Gastrocnemius medialis (tissue), 4 donors: ENCODE measurements at places on chromosomes 6 and 20. TPM values are rescaled to one million over a fixed set of nuclear protein-coding genes. Genes with fewer than 3 reads are reported as not detected.
A peak's percentile ranks its signal among the peaks of the same experiment; 100 is the strongest.

DNA sequence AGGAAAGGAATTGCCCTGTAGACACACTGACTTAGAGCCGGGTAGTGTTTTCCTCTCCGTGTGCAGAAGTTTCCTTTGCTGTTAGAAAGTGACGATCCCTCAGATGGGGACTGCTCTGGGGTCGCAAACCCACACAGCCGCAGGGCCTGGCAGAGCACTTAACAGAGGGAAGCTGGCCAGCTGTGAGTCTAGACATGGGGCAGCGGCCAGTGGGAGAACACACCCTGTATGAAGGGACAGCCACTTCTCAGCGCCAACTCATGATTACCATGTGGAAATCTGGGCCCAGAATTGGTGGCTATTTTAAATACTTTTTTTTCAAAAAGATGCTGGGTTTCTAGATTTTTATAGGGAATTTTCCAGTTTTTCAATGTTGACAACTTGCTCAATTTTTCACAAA, 39.4 kb downstream of the SLC9A8 start:
- no peak overlapping the region for H3K4me3 ChIP-seq
- H3K36me3 ChIP-seq: no peaks in the 10 kb centered on the region
- peak; percentile 67 for DNase-seq
- H3K4me1 ChIP-seq: peaks cover 28% of the 10 kb centered on the region
- H3K27ac ChIP-seq: peak overlapping the region; percentile 81

Gene SMPD2
- 3.9 TPM for total RNA-seq

DNA sequence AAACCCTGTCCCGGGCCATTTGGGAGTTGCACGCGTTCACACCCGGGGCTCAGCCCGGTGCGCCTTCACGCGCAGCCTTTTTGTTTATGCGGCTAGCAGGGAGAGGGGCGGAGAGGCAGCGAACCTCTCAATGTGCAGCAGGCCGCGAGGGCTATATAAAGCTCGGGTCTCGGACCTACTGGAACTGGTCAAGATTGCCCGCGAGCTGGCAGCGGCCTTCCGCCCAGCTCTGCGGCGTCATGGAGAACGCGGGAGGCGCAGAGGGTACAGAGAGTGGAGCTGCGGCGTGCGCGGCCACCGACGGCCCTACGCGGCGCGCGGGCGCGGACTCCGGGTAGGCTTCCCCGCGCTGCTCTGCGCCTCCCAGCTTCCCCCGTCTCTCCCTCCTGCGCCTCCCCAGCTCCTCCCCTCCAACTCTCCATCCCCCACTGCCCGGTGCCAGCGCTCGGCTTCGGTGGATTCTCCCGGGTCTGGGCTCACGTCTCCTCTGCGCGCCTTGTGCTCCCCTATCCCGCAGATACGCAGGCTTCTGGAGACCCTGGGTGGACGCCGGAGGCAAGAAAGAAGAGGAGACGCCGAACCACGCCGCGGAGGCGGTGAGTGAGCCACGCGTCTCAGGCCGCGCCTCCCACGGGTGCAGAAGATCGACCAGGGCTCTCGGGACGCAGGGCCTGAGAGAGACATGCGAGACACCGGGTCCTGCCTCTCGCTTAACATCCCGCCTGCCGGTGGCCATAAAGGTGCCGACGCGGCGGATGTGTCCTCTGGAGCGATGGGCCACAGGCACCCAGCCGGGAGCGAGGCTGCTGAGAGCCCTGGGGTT, at the start of gene RIPPLY2:
TSS of gene RIPPLY2 (plus strand) at position 183 of the 823 bp plus-strand sequence. CDS start at position 240, 57 bp downstream.
- H3K27ac ChIP-seq: no peak within 1 kb of the TSS
- peaks cover 37% of the 10 kb centered on the region for H3K27me3 ChIP-seq

DNA sequence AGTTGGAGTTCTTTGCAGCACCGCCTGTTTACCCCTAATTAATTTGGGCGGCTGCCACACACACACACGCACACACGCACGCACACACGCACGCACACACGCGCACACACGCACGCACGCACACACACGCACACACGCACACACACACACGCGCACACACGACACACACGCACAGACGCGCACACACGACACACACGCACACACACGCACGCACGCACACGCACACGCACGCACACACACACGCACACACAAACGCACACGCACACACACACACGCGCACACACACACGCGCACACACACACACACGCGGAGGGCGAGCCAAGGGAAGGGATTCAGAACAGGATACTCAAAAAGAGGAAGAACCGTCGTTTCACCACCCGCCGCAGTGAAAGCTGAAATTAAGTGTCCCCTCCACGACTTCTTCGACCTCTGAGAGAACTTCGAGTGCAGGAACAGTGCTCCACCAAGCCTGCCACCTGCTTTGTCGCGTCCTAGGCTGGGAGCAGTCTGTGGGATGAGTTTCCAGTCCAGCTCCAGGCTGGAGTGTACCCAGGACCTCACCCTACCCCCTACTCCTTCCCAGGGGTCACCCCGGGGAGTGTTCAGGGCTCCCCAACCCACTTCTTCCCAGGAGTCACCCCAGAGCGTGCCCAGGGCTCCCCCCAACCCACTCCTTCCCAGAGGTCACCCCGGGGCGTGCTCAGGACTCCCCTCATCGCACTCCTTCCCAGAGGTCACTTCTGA, 1.1 kb downstream of the RNASET2 start:
- no peaks in the 10 kb centered on the region for H3K27me3 ChIP-seq
- no peak for DNase-seq

DNA sequence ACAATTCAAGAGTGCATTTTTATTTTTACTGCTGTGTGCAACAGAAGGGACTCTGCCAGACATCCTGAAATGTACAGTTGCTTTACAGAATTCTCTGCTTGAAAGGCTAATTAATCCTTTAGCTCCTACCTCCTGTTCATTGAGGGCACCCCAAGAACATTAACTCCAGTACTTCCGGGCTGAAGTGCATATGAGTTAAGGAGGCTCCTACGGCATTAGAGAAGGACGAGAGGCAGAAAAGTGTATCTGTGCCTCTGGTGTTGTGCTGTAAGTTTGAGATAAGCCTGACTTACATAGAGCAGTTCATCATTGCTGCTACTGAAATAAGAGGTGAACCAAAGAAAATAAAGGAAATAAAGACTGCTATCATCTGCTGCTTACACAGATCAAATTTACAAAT, 609.3 kb upstream of the ADGRB3 start:
- H3K4me3 ChIP-seq: no peak overlapping the region
- H3K36me3 ChIP-seq: no peaks in the 10 kb centered on the region
- no peaks in the 10 kb centered on the region for H3K4me1 ChIP-seq
- H3K27me3 ChIP-seq: no peaks in the 10 kb centered on the region
- H3K27ac ChIP-seq: no peak overlapping the region

- H3K27ac ChIP-seq: no peak overlapping the region
- no peak overlapping the region for H3K4me3 ChIP-seq
Observed at GRCh38 chr6:38346291-38347079, 293.2 kb downstream of the BTBD9 start.

Gene C20orf144
- total RNA-seq: not detected

GRCh38 chr20:17849901-17850683, 118.5 kb downstream of the SNX5 start:
- peak; percentile 82 for DNase-seq
- H3K4me3 ChIP-seq: no peak overlapping the region
- H3K27ac ChIP-seq: peak overlapping the region; percentile 69
